ENCODE measurements at places on chromosomes 13 and 19. TPM values are rescaled to one million over a fixed set of nuclear protein-coding genes. Genes with fewer than 3 reads are reported as not detected.

The THSD8 gene
- polyA plus RNA-seq = 3.1 TPM

GRCh38 chr13:76894401-76895110, 8.4 kb upstream of the KCTD12 start:
- peaks cover 6% of the 10 kb centered on the region for H3K4me1 ChIP-seq
- H3K27me3 ChIP-seq = no peaks in the 10 kb centered on the region
- no peak for DNase-seq
- H3K27ac ChIP-seq = no peak overlapping the region
- peaks cover 8% of the 10 kb centered on the region for H3K36me3 ChIP-seq
- no peak overlapping the region for H3K4me3 ChIP-seq

The RYR1 gene
- polyA plus RNA-seq = not detected

DNA sequence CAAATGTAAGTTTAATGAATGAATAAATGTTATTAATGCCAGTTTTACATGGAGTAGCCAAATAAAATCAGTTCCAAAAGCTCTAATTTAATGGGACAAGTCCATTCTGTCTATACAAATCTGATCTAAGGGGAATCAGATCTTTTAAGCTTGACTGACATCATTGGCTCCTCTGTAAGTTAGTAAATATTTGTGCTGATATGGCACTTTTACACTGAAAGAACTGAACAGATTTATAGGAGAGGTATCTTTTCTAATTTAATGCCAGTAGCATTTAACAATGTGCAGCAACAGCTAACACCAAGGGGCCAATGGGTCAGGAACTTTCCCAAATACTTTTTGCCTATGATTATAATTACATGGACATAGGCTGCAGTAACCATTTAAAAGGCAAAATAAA, 832.3 kb downstream of the PCDH17 start:
- H3K4me1 ChIP-seq = no peaks in the 10 kb centered on the region
- H3K27me3 ChIP-seq = no peaks in the 10 kb centered on the region
- DNase-seq = no peak
- no peaks in the 10 kb centered on the region for H3K36me3 ChIP-seq
- no peak overlapping the region for H3K4me3 ChIP-seq
- no peak overlapping the region for H3K27ac ChIP-seq

The PEAK3 gene
- polyA plus RNA-seq = not detected

Measured in naive thymus-derived CD8-positive, alpha-beta T cell (primary cell).